Type B pancreatic cell (in vitro differentiated cells): ENCODE measurements at places on chromosomes 12 and 14. TPM values are rescaled to one million over a fixed set of nuclear protein-coding genes. Genes with fewer than 3 reads are reported as not detected.

CLEC4D gene
- total RNA-seq = not detected in 2 replicates

AQP2 gene
- total RNA-seq = 0.55 TPM in 1 of 2 replicates, not detected in the other

RNASE7 gene
- 0.55 TPM in 1 of 2 replicates, not detected in the other for total RNA-seq

MFAP5 gene
- total RNA-seq = 1.4 and 11.5 TPM in 2 replicates

ARMH4 gene
- total RNA-seq = 7.5 and 22.0 TPM in 2 replicates

GSG1 gene
- total RNA-seq = 0.36 and 2.0 TPM in 2 replicates

ZC3H14 gene
- 58.5 and 90.0 TPM in 2 replicates for total RNA-seq

OR10AD1 gene
- not detected in 2 replicates for total RNA-seq

ESR2 gene
- total RNA-seq = 0.19 and 0.53 TPM in 2 replicates

DAO gene
- not detected in 2 replicates for total RNA-seq

OTX2 gene
- 0.22 TPM in 1 of 2 replicates, not detected in the other for total RNA-seq

CACNA1C gene
- total RNA-seq = 12.7 and 14.3 TPM in 2 replicates

HOXC10 gene
- total RNA-seq = not detected in 2 replicates

DHH gene
- 0.56 TPM in 1 of 2 replicates, not detected in the other for total RNA-seq

PAX9 gene
- 5.6 and 6.3 TPM in 2 replicates for total RNA-seq

CACNA2D4 gene
- 0.87 and 1.1 TPM in 2 replicates for total RNA-seq

OTUB2 gene
- total RNA-seq = 2.6 and 3.0 TPM in 2 replicates

STAC3 gene
- total RNA-seq = 1.6 and 4.8 TPM in 2 replicates

KLHDC1 gene
- total RNA-seq = 1.7 and 3.5 TPM in 2 replicates

C12orf50 gene
- 0.17 TPM in 1 of 2 replicates, not detected in the other for total RNA-seq

PIK3C2G gene
- total RNA-seq = 4.6 and 8.4 TPM in 2 replicates

PRICKLE1 gene
- total RNA-seq = 11.7 and 28.7 TPM in 2 replicates

KLHL33 gene
- not detected in 2 replicates for total RNA-seq

PLCZ1 gene
- total RNA-seq = not detected in 2 replicates

LMNTD1 gene
- total RNA-seq = 1.5 TPM in 1 of 2 replicates, not detected in the other

FAM90A1 gene
- total RNA-seq = 0.36 TPM in 1 of 2 replicates, not detected in the other

PRH2 gene
- total RNA-seq = not detected in 2 replicates

FBLN5 gene
- 1.9 and 14.1 TPM in 2 replicates for total RNA-seq

MYF5 gene
- not detected in 2 replicates for total RNA-seq

SCYL2 gene
- 53.9 and 61.3 TPM in 2 replicates for total RNA-seq

KCNA1 gene
- 0.26 and 1.8 TPM in 2 replicates for total RNA-seq

RFX4 gene
- total RNA-seq = 0.29 and 25.4 TPM in 2 replicates

RAN gene
- 699 and 984 TPM in 2 replicates for total RNA-seq

NINJ2 gene
- 1.2 TPM in 1 of 2 replicates, not detected in the other for total RNA-seq

POTEM gene
- not detected in 2 replicates for total RNA-seq

SLC38A4 gene
- 11.8 and 14.4 TPM in 2 replicates for total RNA-seq

KRT2 gene
- total RNA-seq = not detected in 2 replicates

MIPOL1 gene
- total RNA-seq = 6.0 and 14.5 TPM in 2 replicates

IL22 gene
- not detected in 2 replicates for total RNA-seq

EGLN3 gene
- 13.2 and 13.6 TPM in 2 replicates for total RNA-seq

SLC2A13 gene
- total RNA-seq = 7.1 and 9.4 TPM in 2 replicates

RGS6 gene
- total RNA-seq = 1.5 and 1.6 TPM in 2 replicates

NFATC4 gene
- 33.8 and 130 TPM in 2 replicates for total RNA-seq

ADAMTS20 gene
- total RNA-seq = 1.2 and 3.1 TPM in 2 replicates

SLC5A8 gene
- 0.72 and 1.0 TPM in 2 replicates for total RNA-seq

DACT1 gene
- total RNA-seq = 5.2 and 29.7 TPM in 2 replicates

ADAM20 gene
- total RNA-seq = 0.29 and 0.85 TPM in 2 replicates

LMO3 gene
- 4.1 and 4.4 TPM in 2 replicates for total RNA-seq

LRIG3 gene
- 32.4 and 51.4 TPM in 2 replicates for total RNA-seq

PKP2 gene
- total RNA-seq = 29.5 and 116 TPM in 2 replicates

SIX4 gene
- total RNA-seq = 18.2 and 26.0 TPM in 2 replicates

KLRC1 gene
- total RNA-seq = not detected in 2 replicates

NDRG2 gene
- 150 and 214 TPM in 2 replicates for total RNA-seq
